Stomach (tissue), 19 donors: ENCODE measurements at places on chromosomes 3 and 15. TPM values are rescaled to one million over a fixed set of nuclear protein-coding genes. Genes with fewer than 3 reads are reported as not detected.

QARS1 gene
- total RNA-seq: 151 TPM

GOLGA8G gene
- not detected for total RNA-seq

ALAS1 gene
- total RNA-seq: 75.3 TPM

LYSMD4 gene
- total RNA-seq: 14.2 TPM

ARRDC4 gene
- total RNA-seq: 51.0 TPM

DHX30 gene
- 40.8 TPM for total RNA-seq

GALNT15 gene
- total RNA-seq: 34.1 TPM

CLDN18 gene
- total RNA-seq: 161 TPM

USP50 gene
- not detected for total RNA-seq

WDR82 gene
- total RNA-seq: 8.2 TPM

SELENOS gene
- 89.3 TPM for total RNA-seq

MAN2A2 gene
- 223 TPM for total RNA-seq

SLC7A14 gene
- total RNA-seq: 0.43 TPM

STAB1 gene
- 51.6 TPM for total RNA-seq

WDR53 gene
- total RNA-seq: 4.6 TPM

ANKUB1 gene
- total RNA-seq: not detected

TFG gene
- total RNA-seq: 15.8 TPM

GP9 gene
- not detected for total RNA-seq
